ENCODE measurements at places on chromosomes 2 and 18. TPM values are rescaled to one million over a fixed set of nuclear protein-coding genes. Genes with fewer than 3 reads are reported as not detected.
A peak's percentile ranks its signal among the peaks of the same experiment; 100 is the strongest.

GRCh38 chr18:74773171-74773624, 175.5 kb downstream of the ZNF407 start:
- no peak for DNase-seq
- H3K36me3 ChIP-seq = no peaks in the 10 kb centered on the region
- H3K4me3 ChIP-seq = no peak overlapping the region
- H3K4me1 ChIP-seq = no peaks in the 10 kb centered on the region
- H3K27me3 ChIP-seq = no peaks in the 10 kb centered on the region

GRCh38 chr2:219737270-219737691, 109.9 kb downstream of the SLC4A3 start:
- H3K4me1 ChIP-seq = no peaks in the 10 kb centered on the region
- no peaks in the 10 kb centered on the region for H3K36me3 ChIP-seq
- H3K27me3 ChIP-seq = no peaks in the 10 kb centered on the region

- no peak overlapping the region for H3K27ac ChIP-seq
- no peaks in the 10 kb centered on the region for H3K36me3 ChIP-seq
- H3K4me3 ChIP-seq = no peak overlapping the region
- H3K4me1 ChIP-seq = peaks cover 13% of the 10 kb centered on the region
- DNase-seq = no peak
These were observed 2.3 kb upstream of the IL1RL2 start for GRCh38 chr2:102184568-102184967.

DNA sequence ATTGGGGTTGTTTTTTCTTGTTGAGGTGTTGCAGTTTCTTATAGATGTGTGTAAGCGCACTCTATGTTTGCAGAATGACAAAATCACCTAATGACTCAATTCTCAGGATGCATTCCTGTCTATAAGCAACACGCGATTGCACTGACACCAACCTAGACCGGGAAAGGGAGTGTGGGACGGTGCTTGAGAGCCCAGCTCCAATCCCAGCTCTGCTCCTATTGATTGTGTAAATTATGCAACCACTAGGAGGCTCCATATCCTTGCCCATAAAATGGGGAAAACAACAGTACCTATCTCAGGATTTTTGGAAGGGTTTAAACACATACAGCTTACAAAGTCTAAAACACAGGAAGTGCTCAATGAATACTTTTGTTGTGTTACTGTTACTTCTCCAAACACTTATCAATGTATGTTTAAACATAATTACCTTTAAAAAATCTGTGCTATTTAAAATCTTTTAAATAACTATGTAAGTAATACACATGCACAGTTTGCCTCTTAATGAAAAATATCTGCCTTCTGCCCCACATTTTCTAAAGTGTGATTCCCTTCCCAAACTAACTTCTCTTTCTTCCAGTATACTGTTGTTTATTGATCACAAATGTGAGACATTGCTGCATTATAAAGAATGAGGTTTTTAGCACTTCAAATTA, 132.5 kb downstream of the SPHKAP start:
- H3K4me1 ChIP-seq = no peaks in the 10 kb centered on the region
- H3K36me3 ChIP-seq = no peaks in the 10 kb centered on the region
- no peak overlapping the region for H3K27ac ChIP-seq
- DNase-seq = no peak

- no peaks in the 10 kb centered on the region for H3K4me1 ChIP-seq
- no peak for DNase-seq
- H3K36me3 ChIP-seq = no peaks in the 10 kb centered on the region
- H3K27me3 ChIP-seq = no peaks in the 10 kb centered on the region
- H3K27ac ChIP-seq = no peak overlapping the region
These were observed 18.0 kb upstream of the AP1S3 start for GRCh38 chr2:223855426-223855825.

DNA sequence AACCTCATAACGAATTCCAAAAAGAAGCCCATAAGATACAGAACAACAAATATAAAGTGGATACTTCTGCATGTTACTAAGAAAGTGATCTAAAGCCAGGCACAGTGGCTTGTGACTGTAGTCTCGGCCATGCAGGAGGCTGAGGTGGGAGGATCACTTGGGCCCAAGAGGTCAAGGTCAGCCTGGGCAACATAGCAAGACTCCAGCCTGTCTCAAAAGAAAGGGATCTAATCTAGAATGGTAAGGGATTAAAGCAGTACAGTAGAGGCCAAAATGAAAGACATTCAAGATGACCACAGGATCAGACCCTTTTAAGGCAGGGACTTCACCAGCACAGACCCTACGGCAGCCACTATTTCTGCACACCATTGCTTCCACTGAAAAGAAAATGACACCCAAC, 3.8 kb downstream of the COBLL1 start:
- H3K27ac ChIP-seq = no peak overlapping the region
- peaks cover 3% of the 10 kb centered on the region for H3K4me1 ChIP-seq
- no peak for DNase-seq
- H3K27me3 ChIP-seq = no peaks in the 10 kb centered on the region

DNA sequence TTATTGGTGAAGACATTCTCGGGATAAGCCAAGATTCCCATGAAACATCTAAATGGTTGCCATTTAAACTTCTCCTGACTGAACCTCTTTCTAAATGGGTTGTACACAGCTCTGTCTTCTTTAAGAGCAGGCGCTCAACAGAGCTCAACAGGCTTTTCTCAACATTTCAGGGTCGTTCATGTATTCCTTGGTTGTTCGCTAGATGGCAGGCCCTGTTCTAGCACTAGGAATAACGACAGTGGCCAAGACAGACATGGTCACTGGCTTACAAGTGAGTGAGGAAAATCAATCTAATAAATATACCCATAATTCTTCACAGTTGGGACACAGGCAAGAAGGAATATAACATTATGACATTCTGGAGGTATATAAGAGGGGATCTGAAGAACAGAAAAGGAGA, 154.5 kb downstream of the SMAD2 start:
- DNase-seq = no peak
- H3K27me3 ChIP-seq = peaks cover 15% of the 10 kb centered on the region
- no peak overlapping the region for H3K27ac ChIP-seq
- H3K36me3 ChIP-seq = no peaks in the 10 kb centered on the region

DNA sequence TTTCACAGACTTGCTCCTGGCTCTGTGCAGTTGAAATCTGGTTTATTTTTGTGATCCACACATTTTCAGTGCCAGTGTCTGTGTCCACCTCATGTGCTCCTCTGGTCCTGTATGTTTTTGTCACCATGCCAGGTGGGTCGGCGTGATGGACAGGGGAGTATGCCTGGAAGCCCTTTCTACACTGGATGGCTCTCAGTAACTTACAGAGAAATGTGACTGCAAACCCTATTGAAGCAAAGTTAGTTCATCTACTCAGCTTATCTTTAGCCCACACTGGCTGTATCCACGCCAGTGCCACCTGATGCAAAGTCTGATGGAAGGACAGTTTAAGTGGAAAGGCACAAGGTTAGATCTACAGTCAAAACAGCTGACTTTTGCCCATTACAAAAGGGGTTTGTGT, 4.3 kb downstream of the IMPA2 start:
- H3K36me3 ChIP-seq = no peaks in the 10 kb centered on the region
- H3K27me3 ChIP-seq = no peaks in the 10 kb centered on the region
- no peak overlapping the region for H3K27ac ChIP-seq

DNA sequence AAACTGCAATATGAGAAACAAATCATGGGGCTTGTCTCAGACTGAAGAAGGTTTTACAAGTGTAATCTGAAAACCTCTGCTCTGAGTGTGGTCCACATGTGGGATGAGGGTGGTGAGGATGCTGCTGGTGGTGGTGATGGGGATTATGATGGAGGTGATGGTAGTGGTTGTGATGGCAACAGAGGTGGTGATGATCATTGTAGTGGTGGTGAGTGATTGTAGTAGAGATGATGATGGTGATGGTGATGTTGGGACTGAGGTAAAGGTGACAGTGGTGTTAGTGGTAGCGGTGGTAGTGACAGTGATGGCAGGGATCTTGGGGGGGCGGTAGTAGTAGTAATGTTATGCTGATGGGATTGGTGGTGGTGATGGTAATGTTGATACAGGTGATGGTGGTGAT, 217.8 kb downstream of the ANAPC1 start:
- H3K36me3 ChIP-seq = no peaks in the 10 kb centered on the region
- H3K27me3 ChIP-seq = no peaks in the 10 kb centered on the region
- peaks cover 7% of the 10 kb centered on the region for H3K4me1 ChIP-seq
- DNase-seq = no peak

DNA sequence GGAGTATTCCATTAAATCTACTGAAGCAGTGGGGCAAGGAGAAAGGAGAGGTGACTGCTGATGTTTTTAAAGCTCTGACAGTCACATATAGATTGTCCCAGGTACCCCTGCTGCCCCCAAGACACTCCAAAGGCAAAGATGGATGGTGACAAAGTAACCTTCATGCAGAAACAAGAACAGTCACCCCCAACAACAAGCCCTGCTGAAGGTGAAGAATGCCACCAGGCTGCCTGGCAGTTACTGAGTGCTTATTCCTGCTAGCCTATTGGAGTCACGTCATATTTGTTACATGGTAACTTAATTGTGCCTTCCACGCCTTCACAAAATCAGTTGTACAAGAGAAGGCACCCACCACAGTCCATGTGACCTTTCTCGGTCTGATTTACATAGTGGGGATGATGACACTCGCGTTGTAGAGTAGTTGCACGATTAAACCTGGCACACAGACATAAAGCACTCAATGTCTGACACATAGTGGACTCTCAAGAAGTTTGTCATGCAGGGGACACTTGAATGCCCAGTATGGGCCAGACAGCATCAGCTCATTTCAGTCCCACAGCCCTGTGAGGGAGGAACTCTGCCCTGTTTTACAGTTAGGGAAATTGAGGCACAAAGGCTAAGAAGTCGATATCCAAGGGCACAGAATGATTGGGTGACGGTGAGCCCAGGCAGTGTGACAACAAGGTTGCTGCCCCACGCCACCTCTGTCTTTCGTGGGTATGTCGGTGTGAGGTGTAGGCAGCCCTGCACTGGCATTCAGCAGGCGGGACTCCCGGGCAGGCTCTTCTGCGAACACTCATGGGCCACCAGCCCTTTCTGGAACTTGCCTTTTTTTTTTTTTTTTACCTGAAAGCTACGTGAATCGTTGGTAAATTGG, 62.7 kb downstream of the ZCCHC2 start:
- H3K27me3 ChIP-seq = no peaks in the 10 kb centered on the region
- no peak overlapping the region for H3K4me3 ChIP-seq
- peaks cover 27% of the 10 kb centered on the region for H3K4me1 ChIP-seq
- H3K36me3 ChIP-seq = no peaks in the 10 kb centered on the region
- DNase-seq = no peak

DNA sequence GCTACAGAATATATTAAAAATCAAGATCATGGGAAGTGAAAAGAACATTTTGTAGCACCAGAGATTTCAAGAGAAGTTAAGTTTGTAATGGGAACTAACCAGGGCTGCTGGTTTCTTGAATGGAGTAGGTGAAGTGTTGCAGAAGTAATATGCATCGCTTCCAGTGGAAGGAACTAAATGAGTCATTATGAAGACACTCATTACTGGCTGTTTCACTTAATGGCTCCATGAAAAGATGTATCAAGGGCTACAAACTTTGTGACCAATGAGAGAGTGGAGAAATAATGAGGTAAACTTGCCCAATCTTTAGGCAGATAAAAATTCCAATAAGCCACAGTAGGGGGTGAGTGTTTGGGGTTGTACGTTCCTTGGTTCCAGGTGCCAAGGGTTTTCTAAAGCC, 380.4 kb upstream of the POU3F3 start:
- no peak overlapping the region for H3K4me3 ChIP-seq
- H3K4me1 ChIP-seq = no peaks in the 10 kb centered on the region
- no peaks in the 10 kb centered on the region for H3K36me3 ChIP-seq

GRCh38 chr2:173288561-173288960, 66.1 kb upstream of the CDCA7 start:
- H3K4me1 ChIP-seq = no peaks in the 10 kb centered on the region
- H3K36me3 ChIP-seq = no peaks in the 10 kb centered on the region
- H3K27me3 ChIP-seq = peaks cover 5% of the 10 kb centered on the region
- no peak overlapping the region for H3K4me3 ChIP-seq

- H3K4me3 ChIP-seq = no peak overlapping the region
- H3K27ac ChIP-seq = no peak overlapping the region
- no peaks in the 10 kb centered on the region for H3K27me3 ChIP-seq
- no peaks in the 10 kb centered on the region for H3K4me1 ChIP-seq
These were observed 320.5 kb downstream of the DPP10 start for GRCh38 chr2:114762986-114763385.

DNA sequence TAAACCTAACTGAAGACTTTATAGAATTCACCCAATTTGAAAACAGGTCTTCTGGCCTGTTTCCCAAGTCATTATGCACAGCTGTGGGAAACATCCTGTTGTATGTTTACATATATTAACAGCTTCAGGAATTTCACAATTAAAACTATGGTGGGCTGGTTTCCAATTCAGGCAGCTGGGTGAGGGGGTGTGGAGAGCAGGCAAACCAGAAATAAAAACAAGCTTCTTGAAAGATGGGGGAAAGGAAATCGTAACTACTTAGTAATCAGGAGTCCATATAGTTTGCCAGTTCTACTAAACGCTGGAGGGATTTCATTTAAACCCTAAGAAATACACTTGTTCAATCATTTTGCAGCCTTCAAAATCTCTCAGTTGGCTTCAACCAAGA, 22.8 kb downstream of the ATP8B1 start:
- H3K36me3 ChIP-seq = no peaks in the 10 kb centered on the region
- no peak overlapping the region for H3K27ac ChIP-seq
- no peaks in the 10 kb centered on the region for H3K27me3 ChIP-seq
- H3K4me1 ChIP-seq = no peaks in the 10 kb centered on the region

- H3K27ac ChIP-seq = no peak overlapping the region
- H3K4me1 ChIP-seq = peaks cover 25% of the 10 kb centered on the region
- H3K36me3 ChIP-seq = no peaks in the 10 kb centered on the region
These were observed 873 bp upstream of the SH3RF3 start for GRCh38 chr2:109128048-109128615.

DNA sequence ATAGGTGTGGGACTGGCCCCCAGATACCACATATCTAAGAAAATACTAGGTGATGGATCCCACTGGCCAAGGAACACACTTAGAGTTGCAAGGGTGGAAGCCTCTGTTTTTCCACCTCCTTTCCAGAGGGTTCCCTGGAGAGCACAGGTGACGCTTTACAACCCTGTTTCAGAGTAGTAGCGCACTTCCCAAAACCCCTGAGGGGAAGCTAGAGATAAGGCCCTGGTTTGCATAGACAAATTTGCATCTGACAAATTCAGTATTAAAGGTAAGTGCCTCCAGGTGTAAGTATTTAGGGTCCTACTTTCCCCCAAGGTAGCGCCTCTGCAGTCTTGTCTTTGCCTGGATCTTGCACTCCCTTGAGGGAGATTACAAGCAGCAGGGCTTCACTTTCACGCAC, 474 bp upstream of the CERKL start:
- no peak for DNase-seq
- peaks cover 21% of the 10 kb centered on the region for H3K27me3 ChIP-seq
- peak overlapping the region; percentile 67 for H3K4me3 ChIP-seq
- H3K36me3 ChIP-seq = no peaks in the 10 kb centered on the region
- no peak overlapping the region for H3K27ac ChIP-seq

- no peak for DNase-seq
- H3K36me3 ChIP-seq = no peaks in the 10 kb centered on the region
These were observed 147.7 kb downstream of the PPP1R1C start for GRCh38 chr2:182133195-182133891.

Gene NR4A2
- total RNA-seq = 6.7 TPM

Gene ARHGAP28
- not detected for total RNA-seq

Gene FBXO48
- 1.8 TPM for total RNA-seq

Gene TXNDC2
- not detected for total RNA-seq

Gene IL36A
- 0.32 TPM for total RNA-seq

Gene CCDC85A
- total RNA-seq = not detected
